ENCODE measurements at places on chromosomes 7 and 10.

DNA sequence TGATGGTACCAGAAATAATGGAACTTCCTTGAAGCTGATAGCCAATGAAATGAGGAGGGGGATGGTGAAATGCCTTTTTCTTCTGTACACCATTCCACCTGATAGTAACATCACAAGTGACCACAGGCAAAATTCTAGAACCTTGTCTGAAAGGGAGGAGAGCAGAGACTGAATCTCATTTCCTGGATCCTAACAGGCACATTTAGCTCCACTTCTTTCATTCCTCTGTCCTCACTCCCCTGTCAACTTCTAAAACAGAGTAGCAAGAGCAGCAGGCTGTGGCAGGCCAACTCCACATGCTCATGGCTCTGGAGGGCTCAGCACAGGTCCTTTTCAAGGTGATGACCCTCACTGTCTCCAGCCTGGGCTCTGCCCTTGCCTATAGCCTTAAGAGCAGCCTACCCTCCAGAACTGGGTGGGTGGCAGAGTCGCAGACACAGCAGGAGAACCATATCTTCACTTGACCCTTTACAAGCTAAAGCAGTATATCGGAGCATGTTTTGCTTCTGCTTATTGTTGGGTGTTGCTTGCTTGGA, at the start of gene LRRC18:
LRRC18 (minus strand) TSS at position 51 of the 536 bp plus-strand sequence. CDS start 25,685 bp downstream, outside the sequence.
- DNase-seq: no peak

DNA sequence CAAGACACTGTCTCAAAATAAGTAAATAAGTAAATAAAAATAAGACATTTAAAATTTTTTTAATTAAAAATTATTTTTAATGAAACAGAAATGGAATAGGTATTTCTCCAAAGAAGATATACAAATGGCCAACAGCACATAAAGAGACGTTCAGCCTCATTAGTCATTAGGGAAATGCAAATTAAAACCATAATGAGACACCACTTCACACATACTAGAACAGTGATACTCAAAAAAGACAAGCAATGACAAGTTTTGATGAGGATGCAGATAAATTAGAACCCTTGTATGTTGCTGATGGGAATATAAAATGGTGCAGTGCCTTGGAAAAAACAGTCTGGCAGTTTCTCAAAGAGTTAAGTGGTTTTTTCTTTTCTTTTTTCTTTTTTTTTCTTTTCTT, 26.5 kb upstream of the C10orf67 start:
- DNase-seq: no peak

GRCh38 chr10:128873411-128874054, 593.5 kb upstream of the MGMT start:
- no peak for DNase-seq

DNA sequence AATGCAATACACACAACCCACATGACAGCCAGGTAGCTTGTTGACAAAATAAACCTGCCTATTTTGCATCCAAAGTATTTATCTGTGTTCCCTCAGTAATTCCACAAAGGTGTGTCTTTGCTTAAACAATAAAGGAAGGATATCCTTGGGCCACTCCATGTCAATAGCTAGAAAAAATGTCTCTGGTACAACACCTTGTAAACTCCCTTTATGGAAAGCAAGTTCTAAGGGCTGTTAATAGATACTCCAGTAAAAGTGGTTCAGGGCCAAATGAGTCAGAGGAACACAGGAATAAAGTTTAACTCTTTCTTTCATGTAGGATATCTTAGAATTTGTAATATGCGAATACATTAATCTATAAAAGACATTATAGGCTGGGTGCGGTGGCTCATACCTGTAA, 96.9 kb upstream of the LRRTM3 start:
- DNase-seq: no peak

GRCh38 chr10:129658376-129659072, 191.5 kb downstream of the MGMT start:
- DNase-seq: no peak

- peak; percentile 84 for DNase-seq
Observed at GRCh38 chr10:29409241-29410054, 120.6 kb downstream of the LYZL1 start.

GRCh38 chr10:77164616-77165311, 472.8 kb downstream of the KCNMA1 start:
- DNase-seq: peak; percentile 53

DNA sequence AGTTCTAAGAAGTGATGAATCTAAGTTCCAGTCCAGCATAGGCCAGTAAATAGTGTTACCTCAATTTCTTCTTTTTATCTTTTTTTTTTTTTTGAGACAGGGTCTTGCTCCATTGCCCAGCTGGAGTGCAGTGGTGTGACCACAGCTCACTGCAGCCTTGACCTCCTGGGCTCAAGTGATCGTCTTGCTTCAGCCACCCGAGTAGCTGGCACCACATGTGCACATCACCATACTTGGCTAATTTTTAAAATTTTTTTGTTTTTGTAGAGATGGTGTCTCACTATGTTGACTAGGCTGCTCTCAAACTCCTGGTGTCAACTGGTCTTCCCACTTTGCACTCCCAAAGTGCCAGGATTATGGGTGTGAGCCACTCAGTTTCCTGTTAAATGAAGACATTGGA, 126.6 kb upstream of the LYZL2 start:
- DNase-seq: no peak

All from RKO (cell line).